ENCODE measurements at places on chromosomes 1 and 21.

GRCh38 chr1:209924390-209924789 is 13.6 kb upstream of the SYT14 start:
- DNase-seq: no peak

DNA sequence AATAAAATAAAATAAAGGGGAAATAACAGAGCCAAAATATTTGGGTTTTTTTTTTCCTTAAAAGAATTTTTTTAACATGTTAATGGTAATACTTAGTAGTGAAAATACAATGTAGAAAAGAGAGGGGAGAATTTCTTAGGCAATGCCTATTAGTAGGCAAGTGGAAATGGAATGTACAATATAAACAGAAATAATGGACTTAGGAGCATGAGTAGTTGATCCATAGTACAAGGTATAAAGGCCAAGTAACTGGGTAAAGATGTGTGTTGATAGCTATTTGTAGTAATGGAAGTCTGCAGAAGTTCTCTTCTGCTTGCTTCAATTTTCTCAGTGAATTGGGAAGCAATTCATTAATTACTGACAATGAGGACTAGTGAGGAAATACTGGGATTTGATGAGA is 34.4 kb downstream of the TESK2 start:
- no peak for DNase-seq

DNA sequence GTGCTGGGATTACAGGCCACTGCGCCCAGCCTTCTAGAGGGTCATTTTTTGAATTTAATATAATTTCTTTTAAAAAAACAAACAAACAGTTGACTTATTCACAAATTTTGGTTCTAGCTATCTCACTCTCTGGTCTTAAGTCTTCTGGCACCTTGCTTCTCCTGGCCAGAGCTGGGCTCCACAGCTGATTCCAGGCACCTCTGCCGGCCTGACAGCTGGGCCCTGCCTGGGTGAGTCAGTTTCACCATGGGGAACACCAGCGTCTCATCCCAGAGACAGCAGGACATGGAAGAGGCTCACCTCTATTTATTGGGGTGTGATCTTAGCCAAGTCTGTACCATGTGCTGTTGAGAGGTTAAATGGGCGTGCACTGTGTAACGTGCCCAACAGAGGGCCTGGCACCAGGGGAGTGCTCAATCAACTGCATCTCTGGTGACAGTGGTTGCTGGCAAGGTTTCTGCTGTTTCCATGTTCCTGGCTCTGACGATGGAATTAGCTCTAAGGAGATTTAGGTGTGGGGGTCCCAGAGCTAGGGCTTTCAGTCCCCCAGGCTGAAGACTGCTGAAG is 956 bp downstream of the CPLANE2 start:
- peak; percentile 84 for DNase-seq

- no peak for DNase-seq
Measured at GRCh38 chr1:37753473-37754321, 11.2 kb downstream of the EPHA10 start.

GRCh38 chr21:26087223-26087918 is 83.2 kb downstream of the APP start:
- no peak for DNase-seq

GRCh38 chr1:92329347-92330129 is 30.7 kb downstream of the RPAP2 start:
- no peak for DNase-seq

DNA sequence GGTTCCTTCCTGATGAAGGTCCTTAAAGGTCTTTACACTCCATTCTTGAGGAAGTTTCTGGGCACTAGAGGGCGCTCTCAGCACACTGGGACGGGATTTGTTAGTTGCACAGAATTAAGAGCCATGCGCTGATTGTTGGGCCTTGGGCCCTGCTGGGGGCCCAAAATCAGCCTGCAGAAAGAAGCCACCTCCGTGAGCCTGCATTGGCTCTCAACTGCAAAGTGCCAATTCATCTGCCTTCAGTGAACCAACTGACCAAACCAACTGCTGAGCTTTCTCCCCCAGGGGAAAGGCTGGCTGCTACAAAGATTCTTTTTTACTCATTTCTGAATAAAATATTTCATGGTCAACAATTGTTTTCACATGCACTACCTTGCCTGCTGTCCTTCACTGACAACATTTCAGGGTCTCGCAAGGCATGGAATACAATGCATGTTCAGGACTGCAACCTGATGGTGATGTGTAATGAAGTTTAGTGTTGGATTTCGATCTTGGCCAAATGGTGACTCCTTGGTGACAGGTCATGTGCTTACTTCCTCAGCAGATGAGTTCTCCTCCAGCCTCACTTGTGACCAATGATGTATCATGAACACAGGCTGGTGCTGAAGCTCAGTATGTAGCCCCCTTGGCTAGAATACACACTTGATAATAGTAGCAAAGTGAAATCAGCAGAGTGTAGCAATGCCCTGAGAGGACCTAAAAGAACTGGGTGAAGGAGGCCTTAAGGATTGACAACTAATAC is 45.7 kb upstream of the PRDX6 start:
- DNase-seq: peak; percentile 80

GRCh38 chr1:29426701-29427279 is 190.5 kb downstream of the PTPRU start:
- DNase-seq: no peak

Measured in RKO (cell line).